T-cell (primary cell): ENCODE measurements at places on chromosomes 1 and 21.

GRCh38 chr1:57468641-57469523 lies 45.0 kb upstream of the DAB1 start:
- no peaks in the 10 kb centered on the region for H3K36me3 ChIP-seq
- no peaks in the 10 kb centered on the region for H3K4me1 ChIP-seq
- H3K27ac ChIP-seq = no peak overlapping the region
- H3K27me3 ChIP-seq = no peaks in the 10 kb centered on the region
- H3K4me3 ChIP-seq = no peak overlapping the region

- no peaks in the 10 kb centered on the region for H3K27me3 ChIP-seq
- DNase-seq = peak; percentile 43
- H3K4me3 ChIP-seq = peak overlapping the region; percentile 89
These were observed 1.9 kb downstream of the S100A11 start for GRCh38 chr1:152034654-152035538.

DNA sequence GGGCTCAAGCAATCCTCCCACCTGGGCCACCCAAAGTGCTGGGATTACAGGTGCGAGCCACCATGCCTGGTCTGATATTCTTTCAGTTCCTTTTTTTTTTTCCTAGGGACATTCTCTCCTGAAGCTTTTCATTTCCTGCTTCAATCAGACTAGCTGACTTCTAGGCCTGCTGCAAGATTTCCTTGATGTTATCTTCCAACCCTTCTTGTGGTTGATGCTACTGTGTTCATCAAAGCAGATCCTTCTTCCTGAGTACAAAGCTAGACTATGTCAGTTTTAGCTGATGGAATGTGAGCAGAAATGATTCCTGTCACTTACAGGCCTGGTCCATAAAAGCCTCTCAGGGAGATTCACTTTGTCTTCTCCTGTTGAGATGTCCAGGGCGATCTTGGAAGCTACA lies 146.4 kb downstream of the CDC7 start:
- peaks cover 8% of the 10 kb centered on the region for H3K4me1 ChIP-seq
- H3K27ac ChIP-seq = no peak overlapping the region
- no peak for DNase-seq
- no peaks in the 10 kb centered on the region for H3K27me3 ChIP-seq
- H3K36me3 ChIP-seq = no peaks in the 10 kb centered on the region

GRCh38 chr1:205813755-205814058 lies 709 bp upstream of the SLC41A1 start:
- H3K4me1 ChIP-seq = peaks cover 22% of the 10 kb centered on the region
- no peak for DNase-seq
- no peak overlapping the region for H3K27ac ChIP-seq
- H3K36me3 ChIP-seq = no peaks in the 10 kb centered on the region
- H3K4me3 ChIP-seq = peak overlapping the region; percentile 90
- H3K27me3 ChIP-seq = no peaks in the 10 kb centered on the region

DNA sequence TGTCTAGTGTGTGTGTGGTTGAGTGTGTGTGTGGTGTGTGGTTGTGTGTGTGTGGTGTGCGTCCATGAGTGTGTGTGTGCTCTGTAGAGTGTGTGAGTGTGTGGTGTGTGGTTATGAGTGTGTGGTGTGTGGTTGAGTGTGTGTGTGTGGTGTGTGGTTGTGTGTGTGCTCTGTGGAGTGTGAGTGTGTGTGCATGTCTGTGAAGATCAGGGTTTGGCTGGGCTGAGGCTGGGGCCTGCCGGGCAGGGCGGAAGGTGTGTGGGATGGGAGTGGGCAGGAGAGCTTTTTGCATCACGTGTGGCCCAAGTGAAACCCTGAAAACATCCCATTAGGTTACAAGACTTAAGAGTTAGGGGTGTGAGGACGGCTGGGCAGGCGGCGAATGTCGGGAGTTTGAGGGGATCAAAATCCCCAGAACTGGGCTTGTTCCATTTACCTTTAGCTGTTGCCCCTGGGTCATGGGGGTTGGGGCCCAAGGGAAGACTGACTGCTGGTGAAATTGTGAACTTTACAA lies 2.9 kb upstream of the FCMR start:
- H3K27me3 ChIP-seq = no peaks in the 10 kb centered on the region
- DNase-seq = no peak
- peak overlapping the region; percentile 89 for H3K27ac ChIP-seq
